AML-193 (cell line): ENCODE measurements at places on chromosomes 2 and 18.

DNA sequence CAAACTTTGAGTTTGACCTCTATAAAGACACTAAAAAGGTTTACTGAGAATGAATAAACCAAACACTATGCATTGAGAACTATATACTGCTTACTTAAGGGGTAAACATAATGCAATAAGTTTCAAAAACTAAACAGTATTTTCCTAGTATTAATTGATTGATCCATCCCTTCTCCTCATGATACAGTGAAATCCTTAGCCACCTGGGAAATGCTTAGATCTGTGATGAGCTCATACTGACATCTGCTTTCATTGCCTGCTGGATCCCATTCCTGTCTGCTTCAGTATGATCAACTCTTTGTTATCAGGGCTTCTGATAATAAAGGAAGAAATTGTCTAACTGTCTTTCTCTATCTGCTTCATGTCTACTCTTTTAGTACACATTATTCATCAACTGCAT lies 74.9 kb upstream of the UBE2E3 start:
- DNase-seq = no peak

- DNase-seq = no peak
Observed at GRCh38 chr2:99365661-99366060, 28.5 kb downstream of the EIF5B start.

DNA sequence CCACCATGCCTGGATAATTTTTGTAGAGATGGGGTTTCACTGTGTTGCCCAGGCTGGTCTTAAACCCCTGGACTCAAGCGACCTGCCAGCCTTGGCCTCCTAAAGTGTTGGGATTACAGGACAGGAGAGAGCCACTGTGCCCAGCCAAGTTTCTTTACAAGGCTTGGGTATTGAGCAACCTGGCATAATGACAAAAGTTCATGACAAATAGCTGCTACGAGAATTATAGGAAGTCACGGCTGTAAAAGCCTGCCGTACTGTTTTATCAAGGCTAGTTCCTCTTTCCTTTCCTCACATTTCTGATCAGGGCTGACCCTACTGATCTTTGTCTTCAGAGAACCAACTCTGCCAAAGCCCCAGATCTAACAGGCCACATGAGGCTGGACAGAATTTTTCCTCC lies 490.4 kb upstream of the SPRED2 start:
- peak; percentile 87 for DNase-seq

GRCh38 chr2:226756131-226756530 lies 43.5 kb downstream of the IRS1 start:
- DNase-seq = no peak

DNA sequence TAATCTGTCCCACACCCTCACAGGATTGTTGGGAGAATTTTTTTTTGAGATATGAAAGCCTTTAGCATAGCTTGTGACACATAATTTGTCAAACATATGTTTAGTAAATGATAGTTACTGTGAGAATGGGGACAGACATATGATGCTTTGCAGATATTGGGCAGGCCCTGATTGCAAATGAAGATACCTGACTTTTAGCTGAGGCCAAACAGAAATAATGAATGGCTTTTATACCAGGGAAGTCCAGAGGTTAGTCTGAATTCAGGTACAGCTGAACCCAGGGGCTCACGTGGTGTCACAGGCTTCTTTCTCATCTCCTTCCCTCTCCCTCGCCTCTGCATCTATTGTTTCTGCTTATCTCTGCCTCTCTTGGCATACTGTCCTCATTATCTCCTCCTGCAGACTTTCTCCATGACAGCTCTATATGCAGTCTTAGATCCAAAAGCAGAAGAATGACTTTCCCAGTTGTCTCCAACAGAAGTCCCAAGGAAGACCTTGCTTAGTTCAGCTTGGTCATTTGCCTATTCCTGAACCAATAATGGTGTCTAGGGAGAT lies 4.9 kb upstream of the WNT10A start:
- DNase-seq = no peak

- no peak for DNase-seq
Observed at GRCh38 chr2:221070106-221070505, 502.0 kb downstream of the EPHA4 start.

GRCh38 chr18:58290116-58290695 lies 246.2 kb downstream of the NEDD4L start:
- DNase-seq = no peak

DNA sequence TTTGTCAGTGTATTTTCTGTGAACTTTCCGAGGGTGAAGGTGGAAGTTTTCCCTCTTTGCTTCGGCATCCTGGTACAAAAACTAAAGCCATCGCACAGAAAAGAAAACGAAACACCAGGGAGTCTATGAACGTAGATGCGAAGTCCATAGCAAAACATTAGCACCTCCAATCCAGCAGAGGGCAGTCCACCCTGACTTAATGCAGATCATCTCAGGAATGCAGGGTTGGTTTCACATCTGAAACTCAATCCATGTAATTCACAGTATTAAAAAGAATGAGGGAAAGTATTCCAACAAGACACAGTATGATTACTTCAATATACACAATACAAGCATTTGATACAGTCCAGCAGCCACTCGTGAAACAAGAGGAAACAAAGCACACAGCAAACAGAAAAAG lies 70.8 kb downstream of the RTP5 start:
- no peak for DNase-seq

DNA sequence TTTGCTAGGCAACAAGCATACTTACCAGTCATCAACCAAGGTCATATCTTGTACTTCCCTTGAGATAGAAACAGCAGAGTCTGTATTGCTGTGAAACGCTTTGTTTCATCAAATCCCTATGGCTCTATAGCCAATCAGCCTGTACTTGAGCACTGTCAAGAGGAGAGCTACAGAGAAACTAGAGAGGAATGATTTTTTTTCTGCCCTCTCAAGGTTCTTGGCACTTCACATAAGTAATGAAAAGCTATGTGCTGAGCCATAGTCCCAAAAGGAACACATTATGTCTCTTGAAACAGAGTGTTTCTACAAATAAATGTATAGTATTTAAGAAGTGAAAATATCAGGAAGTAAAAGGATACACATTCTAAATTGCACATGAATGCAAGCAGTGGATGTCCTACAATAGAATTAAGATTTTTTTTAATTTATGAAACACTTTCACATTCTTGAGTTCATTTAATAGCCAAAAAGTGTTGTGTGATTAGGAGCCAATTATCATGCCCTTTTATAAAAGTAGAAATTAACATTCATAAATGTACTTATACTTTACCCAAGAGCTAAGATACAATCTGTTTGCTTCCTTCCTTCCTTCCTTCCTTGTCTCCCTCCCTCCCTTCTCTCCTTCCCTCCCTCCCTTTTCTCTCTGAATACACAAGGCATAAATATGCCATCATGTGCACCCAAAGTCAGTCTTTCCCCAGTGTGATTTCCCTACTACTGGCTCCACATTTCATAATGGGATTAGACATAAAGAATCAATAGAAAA lies 131.8 kb downstream of the CSRNP3 start:
- DNase-seq = no peak

- no peak for DNase-seq
Observed at GRCh38 chr2:33133454-33133952, 186.8 kb downstream of the LTBP1 start.

DNA sequence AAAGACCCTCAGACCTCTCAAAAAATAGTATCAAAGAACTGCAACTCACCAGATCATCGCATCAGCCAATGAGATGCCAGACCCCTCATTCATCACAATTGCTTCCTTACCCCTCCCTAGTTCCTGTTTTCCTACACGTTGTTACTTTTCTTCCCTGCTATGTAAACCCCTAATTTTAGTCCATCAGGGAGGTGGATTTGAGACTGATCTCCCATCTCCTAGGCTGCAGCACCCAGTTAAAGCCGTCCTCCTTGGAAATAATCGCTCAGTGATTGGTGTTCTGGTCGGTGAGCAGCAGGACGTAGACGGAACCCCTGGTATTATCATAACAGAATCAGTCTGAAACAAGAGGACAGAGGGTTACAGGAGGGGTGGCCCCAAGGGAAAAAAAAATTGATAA lies 44.0 kb upstream of the MAP4K4 start:
- DNase-seq = no peak

DNA sequence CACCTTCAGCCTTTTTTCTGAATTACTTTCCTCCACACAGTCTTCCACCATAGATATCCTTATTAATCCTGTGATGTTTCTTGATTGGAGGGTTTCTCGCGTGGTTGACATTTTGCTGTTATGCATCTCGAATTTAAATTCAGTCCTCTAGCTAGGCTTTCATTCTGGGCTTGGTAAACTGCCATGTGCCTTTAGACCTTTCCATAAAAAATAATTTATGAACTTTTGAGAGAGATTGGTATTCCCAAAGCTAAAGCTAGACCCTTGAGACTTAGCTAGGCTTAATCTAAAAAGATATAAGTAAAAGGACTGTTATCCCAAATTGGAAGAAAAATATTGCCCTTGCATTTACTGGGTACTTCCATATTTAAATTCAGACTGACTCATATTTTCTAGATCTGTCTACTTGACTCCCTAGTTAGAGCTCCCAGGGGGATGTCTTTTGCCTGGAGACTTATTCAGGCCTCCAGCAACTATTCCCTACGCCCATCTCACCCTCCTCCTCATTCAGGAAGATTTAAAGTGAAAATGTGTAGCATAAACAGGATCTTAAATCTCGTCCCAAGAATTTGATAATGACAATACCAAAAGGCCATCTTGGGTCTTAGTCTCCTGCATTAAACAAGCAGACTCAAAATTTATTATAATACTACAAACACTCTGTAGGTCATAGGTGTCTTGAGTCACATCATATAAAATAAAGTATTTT lies 60.3 kb downstream of the KIAA2012 start:
- DNase-seq = no peak

- DNase-seq = no peak
Observed at GRCh38 chr2:18403921-18404522, 156.4 kb downstream of the RDH14 start.

- DNase-seq = peak; percentile 21
Observed at GRCh38 chr2:71332435-71332796, 834 bp downstream of the ZNF638 start.

DNA sequence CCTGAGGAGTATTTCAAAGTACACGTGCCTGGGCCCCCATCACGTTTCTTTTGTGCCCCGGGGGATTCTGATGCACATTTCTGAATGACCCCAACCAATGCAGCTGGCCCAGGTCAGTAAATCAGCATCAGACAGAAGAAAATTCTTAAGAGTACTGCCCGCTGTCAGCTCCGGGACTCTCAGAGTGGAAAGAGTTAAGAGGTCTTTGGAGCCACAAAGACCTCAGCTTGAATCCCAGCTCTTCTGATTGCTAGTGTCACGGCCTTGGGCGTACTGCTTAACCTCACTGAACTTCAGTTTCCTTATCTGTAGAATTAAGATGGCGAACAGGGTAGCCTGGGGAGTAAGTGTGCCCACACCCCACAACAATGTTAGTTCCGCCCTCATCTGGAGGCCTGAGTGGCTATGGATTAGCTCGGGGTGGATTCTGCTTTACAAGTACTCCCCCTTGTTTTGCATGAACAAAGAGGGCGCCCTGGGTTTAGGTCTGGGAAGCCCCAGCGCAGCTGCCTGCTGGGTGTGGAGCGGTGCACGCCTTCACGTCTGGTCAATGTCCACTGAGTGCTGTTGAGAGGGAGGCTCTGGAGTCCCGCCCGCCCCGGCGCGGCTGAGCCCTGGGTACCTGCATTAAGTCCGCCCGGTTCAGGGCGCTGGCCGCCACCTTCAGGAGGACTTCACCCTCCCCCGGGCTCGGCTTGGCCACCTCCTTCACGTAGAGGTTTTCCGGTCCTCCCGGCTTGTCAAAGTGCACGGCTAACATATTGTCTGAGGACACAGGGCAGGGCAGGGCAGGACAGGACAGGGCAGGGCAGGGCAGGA lies 858 bp downstream of the TP53I3 start:
- DNase-seq = peak; percentile 88

GRCh38 chr2:225030203-225030602 lies 12.1 kb downstream of the DOCK10 start:
- DNase-seq = no peak
